Fibroblast of skin of abdomen (primary cell): ENCODE measurements at places on chromosomes 11 and 22.

DNA sequence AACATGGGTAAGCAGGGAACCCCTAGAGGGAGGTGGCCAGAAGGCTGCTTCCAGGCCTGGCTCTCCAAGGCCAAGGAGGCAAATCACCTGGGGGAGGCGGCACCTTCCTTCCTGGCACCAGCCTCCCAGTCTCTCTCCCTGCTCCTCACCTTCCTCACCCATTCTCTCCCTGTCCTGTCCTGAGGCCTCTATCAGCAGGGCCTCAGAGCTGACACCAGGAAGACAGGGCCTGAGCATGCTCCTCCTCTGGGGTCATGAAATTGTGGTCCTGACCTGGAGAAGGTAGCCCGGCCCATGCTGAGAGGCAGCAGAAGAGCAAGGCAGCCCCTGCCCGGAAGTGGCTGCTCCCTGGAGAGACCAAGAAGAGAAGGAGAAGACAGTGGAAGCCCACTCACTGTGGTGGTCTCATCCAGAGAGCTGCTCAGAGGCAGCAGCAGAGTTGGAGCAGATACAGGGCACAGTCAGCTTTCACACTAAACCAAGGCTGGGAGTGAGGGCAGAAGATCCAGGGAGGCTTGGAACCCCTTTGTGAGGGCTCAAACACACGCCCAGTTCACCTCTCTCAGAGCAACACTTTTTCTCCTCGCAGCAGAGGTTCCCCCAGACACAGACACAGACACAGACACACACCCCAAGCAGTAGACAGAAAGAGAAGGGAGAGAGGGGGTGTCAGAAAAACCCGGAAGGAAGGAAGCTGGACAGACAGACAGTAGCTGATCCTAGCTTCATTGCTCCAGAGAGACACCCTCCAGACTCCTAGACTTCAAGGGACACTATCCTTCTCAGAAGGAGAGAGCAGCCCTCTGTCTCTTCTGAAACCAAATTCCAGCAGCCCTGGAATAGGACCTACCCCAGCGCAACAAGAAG is 1.8 kb downstream of the BCL9L start:
- no peak for DNase-seq

DNA sequence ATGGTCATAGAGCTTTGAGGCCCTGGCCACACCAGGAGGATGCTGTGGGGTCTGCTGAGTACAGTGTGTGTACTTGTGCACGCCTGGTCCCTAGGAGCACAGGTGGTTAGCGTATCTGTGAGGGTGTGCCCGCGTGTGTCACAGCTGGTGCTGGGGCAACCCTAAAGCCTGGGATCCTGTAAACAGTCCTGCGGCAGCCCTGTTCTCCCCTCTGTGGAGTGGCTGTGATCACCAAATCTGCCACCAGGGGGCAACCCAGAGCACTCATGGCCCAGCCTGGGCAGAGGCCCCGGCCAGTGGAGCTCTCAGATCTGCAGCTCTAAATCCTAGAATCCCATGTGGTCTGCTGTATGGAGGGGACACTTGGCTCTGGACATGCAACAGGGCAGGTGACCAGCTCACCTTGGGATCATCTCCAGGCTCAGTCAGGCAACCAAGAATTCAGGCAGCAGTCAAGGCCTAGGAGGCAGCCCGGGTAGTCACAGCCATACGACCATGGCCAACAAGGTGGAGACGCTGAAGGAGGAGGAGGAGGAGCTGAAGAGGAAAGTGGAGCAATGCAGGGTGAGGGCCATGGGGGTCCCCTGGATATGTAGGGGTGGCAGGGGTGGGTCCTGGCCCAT is 3.9 kb downstream of the SH3BP1 start:
- peak; percentile 59 for DNase-seq

GRCh38 chr11:8719721-8720120 is 37.1 kb downstream of the RPL27A start:
- DNase-seq: peak; percentile 82

DNA sequence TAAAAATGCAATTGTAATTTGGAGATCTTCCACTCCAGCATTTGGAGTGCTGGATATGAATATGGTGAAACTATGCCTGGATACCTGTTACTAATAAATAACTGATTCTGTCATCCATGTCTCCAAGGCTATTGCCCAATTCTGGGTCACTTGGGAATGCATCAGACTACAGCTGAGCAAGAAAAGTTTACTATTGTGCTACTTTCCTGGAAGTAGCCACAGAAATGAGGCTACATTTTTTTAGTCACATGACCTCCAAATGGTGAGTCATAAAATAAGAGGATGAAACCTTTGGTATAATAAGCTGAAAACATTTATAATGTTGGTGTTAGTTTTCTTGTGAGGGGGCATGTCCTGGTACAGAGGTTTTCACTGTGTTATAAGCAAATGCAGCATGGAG is 44.4 kb downstream of the DCDC1 start:
- DNase-seq: peak; percentile 63

GRCh38 chr11:93444617-93445073 is 98.5 kb downstream of the SMCO4 start:
- no peak for DNase-seq

DNA sequence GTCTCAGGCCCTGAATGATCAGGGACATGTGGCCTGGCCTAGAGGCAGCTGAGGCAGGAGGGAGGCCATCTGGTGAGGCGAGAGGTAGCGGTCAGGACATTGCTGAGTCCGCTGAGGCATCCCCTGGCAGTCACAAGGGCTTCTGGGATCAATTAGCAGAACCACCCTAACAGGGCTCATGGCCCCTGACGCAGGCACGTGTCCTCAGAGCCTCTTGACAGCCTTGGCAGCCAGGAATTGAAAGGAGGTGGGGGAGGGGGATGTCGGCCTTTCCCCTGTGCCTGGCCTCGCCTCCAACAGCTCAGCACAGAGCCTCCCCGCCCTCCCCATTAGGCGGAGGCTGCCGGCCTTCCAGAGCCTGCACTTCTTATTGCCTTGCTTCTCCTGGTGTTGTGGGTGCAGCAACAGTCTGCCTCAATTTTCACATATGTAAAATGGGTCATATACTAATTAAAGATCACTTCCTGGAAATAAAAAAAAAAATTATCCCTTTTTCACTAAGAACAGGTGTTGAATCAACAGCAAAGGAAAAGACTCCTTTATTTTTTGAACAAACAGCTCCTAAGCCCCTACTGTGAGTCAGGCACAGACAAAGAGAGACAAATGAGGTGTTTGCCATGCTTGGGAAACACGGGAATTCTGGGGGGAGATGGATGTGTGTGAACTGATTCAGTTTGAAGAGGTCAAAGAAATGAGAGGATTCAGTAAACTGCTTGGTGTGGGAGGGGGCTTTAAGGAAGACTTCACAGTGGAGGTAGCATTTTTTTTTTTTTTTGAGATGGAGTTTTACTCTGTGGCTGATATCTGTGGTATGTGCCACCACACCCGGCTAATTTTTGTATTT is 55.3 kb downstream of the NFAM1 start:
- peak; percentile 78 for DNase-seq

DNA sequence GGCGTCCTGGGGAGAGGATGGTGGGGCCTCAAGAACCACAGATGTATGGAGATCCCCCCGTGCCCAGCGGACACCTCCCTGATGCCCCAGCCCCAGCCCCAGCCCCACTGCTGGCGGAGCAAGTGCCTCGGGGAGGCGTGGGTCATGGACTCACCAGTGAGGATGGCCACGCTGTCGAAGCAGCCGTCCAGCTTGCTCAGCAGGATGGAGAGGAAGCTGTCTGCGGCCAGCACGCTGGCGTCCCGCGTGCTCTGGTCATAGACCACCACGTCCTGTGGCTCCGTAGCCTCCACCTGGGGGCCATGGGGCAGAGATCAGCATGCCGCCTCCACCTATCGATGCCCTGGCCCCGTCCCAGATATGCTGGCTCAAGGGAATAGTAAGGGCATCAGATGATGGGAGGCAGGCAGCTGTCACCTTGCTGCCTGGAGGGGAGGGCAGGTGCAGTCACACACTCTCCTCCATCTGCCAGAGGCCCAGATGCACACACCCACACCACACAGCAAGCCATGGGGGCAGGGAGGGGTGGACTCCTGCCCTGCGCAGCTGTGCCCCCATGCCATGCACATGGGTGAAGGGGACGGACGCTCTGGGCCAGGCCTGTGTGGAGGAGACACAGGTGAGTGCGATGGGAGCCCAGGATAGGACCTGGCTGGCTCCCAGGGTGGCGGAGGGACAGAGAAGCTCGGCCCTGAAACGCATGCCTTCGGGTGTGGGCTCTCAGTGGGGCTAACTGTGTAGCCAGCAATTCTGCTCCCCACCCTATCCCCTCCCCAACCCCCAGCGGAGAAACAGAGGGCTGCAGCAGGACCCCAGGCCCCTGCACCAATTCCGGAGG is 8.2 kb downstream of the DUSP8 start:
- no peak for DNase-seq

DNA sequence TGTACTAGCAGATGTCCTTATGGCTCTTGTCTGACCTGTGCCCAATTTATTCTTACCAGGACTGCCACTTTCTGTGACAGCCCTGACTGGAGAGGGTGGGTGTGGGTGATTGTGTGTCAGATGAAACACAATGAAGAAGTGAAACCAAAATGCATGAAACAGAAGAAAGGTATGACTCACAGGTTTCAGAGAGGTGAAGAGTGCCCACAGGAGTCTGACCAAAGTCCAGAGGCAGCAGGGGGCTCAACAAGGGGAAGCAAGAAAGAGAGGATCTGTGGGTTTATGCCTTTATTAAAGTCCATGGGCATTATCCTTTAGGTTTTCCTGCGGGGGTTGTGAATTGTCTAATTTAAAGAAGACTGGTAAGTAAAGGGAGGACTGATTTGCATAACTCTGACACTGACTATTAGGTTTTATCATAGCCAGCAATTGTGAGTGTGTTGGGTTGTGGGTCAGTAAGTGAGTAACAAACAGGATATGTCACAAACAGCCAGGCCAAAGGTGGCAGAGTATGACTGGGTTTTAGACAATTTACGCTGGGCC is 3.9 kb upstream of the OR4C6 start:
- no peak for DNase-seq

- DNase-seq: no peak
These were observed 83.8 kb upstream of the MYOD1 start for GRCh38 chr11:17635551-17635938.

DNA sequence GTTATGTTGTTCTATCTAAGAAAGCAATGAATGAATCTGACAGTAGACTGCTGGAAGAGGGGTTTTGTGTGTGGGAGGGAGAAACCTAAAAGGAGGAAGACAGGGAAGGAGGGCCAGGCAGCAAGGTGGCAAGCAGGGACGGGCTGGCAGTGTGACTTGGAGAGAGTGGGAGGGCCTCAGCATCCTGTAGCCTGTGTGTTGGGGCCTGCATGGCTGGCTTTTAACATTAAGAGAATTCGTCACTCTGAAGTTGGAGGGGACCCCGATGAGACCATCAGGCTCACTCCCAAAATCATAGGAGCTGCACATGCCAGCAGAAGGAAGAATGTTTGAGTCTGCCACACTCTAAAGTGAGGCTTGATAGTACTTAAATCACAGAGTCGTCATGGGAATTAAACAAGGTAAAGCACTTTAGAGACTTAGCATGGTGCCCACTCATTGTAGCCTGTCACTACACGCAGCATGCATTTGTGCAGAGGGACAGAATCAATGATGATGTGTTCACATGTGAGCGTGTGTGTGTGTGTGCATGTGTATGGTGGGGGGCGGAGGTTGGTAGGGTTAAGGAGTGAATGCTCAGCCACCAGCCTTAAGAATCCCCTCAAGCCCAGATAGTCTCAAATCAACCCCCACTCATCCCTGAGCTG is 199.5 kb downstream of the TENM4 start:
- DNase-seq: no peak

DNA sequence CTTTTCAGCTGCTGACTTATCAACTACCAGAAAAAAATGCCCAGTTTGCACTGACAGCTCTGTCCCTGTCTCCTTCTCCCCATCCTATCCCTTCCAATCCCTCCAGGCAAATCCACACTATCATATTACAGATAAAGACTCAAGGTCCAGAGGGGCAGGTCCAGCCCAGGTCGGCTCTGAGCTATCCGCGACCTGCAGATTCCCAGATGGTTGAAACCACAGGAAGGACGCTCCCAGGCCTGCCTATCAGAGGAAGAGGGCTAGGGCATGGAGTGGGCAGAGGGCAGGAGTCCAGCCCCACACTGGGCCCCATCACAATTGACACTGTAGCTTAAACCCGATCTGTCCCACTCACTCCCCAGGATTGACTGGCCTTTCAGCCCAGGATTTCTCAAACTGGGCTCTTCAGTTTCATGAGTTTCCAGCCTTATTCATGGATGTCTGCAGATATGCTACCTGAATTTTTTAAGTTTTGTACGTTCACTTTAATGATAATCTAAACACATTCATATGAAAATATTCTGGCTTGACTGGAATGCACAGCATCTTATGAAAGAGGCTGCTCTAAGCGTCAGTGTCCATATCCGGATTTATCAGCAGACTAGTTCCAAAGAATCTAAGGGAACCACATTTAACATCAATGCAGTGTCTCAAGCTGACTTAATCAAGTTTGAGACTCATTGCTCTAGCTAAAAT is 16.4 kb upstream of the FCHSD2 start:
- DNase-seq: peak; percentile 36

DNA sequence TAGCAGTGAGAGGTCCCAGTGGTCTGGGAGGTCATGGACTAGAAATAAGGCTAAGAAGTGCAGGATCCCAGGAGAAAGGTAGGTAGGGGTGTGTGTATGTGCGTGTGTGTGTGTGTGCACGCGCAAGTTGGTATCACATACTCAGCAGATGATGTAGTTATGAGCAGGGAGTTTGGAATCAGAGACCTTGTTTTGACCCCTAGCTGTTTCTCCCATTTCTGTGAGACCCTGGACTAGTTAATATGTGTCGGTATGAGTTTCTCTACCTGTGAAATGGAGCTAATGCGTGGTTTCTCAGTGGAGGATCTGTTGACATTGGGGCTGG is 1.3 kb downstream of the SERPING1 start:
- DNase-seq: peak; percentile 50

- peak; percentile 97 for DNase-seq
These were observed 209.7 kb downstream of the SNX19 start for GRCh38 chr11:130706572-130706971.

GRCh38 chr11:87575088-87575487 is 537.4 kb downstream of the TMEM135 start:
- no peak for DNase-seq

GRCh38 chr11:134124660-134125451 is 56.0 kb downstream of the JAM3 start:
- no peak for DNase-seq

DNA sequence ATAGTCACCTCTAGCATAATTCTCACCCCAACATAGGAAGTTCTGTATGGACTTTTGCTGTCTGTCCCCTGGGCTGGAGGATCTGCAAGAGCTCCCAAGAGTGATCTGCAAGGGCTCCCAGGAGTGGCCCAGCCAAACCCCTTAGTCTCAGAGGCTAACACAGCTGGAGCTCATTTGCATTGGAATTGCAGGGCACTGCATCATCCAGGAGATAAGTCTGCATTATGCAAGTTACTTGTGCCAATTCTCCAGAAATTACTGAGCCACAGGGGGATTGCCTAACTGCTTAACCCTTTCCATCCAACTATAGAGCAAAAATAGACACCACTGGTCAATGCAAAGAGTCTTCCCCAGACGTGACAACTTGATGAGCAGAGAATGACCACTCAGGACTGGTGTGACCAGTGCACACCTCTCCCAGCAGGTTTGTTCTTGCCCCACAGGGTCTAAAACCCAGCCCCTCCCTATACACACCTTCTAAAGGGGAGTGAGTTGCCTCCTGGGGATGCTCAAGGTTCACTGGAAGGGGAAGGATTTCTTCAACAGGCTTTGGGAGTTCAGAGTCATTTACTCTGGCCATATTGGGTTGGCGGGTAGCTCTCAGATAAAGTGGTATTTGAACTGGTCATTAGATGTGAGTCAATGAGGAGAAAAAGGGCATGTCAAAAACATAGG is 38.4 kb downstream of the POU2AF3 start:
- DNase-seq: peak; percentile 67
